Right ventricle myocardium inferior (tissue), 1 donor: ENCODE measurements at places on chromosomes 4 and X. TPM values are rescaled to one million over a fixed set of nuclear protein-coding genes. Genes with fewer than 3 reads are reported as not detected.
A peak's percentile ranks its signal among the peaks of the same experiment; 100 is the strongest.

- DNase-seq, result no peak
Measured at GRCh38 chr4:101774807-101775206, 15.7 kb upstream of the BANK1 start.

- no peak for DNase-seq
Measured at GRCh38 chr4:176377780-176378179, 58.0 kb downstream of the SPCS3 start.

GRCh38 chrX:41384051-41384705, 50.2 kb downstream of the DDX3X start:
- peak; percentile 90 for DNase-seq

Gene SLC10A7
- 4.4 TPM for total RNA-seq

GRCh38 chr4:54371173-54371572, 142.1 kb downstream of the PDGFRA start:
- no peak for DNase-seq
